ENCODE measurements at places on chromosomes 3 and 15.

DNA sequence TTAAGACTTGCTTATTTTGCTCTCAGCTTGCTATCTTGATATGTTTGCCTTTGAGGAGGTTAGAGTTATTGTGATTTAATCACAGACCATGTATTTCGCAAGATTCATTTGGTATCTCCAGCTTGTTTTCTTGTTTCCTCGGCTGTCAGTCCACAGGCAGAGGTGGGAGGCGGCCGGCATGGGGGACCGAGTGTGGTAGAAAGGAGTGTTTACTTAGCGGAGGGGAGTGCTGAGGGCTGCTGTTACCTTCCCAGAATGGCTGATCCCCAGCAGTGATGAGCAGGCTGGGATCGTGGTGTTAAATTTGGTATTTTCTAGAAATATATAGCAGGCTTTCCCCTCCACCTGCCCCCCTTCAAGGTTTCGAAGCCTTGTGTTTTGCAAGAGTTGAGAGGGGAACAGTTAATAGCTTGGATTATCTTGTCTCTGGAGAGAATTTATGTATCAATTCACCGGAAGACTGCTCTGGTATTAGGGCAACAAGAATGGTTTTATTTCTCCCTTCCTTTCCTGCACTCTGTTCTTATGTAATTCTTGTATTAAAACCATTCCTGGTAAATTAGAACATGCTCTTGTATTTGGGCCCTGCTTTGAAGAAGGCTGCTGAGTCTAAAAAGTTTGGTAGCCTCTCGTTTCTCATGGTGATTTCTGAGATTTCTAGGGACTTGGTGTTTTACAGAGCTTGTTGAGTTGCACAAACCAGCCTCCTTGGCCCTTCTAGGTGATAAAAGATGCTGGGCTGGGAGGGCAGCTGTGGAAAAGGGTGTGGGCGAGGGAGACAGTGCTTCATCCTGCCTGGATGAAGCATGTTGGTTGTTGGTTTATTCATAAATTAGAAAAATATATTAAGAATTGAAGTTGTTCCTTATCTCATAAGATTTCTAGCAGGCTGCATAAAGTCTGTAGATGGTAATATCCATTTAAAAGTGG, 151.4 kb downstream of the IGF1R start:
- DNase-seq, result peak; percentile 15

GRCh38 chr15:39784638-39785037, 2.0 kb upstream of the FSIP1 start:
- no peak for DNase-seq

GRCh38 chr15:85539491-85539890, 159.1 kb downstream of the AKAP13 start:
- DNase-seq, result no peak

DNA sequence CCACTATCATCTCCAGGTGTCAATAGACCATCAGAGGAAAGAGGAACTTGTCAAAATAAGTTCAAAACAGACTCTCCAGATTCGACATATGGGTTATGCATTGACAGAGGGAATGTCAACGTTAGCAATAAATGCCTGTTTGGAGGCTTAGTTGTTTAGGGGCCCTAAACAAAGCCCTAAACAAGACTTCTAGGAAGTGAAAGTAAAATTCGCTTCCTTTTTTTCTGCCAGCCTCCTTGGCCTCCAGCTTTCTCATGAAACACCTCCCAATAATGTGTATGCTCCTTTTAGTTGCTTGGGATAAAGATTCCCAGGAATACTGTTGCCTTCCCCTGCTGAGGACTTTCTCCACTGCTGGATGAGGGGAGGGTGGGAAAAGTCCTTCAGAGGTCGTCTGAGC, 70.9 kb upstream of the ARNT2 start:
- peak; percentile 47 for DNase-seq

- DNase-seq, result no peak
Observed at GRCh38 chr3:67564008-67564407, 90.4 kb downstream of the SUCLG2 start.

DNA sequence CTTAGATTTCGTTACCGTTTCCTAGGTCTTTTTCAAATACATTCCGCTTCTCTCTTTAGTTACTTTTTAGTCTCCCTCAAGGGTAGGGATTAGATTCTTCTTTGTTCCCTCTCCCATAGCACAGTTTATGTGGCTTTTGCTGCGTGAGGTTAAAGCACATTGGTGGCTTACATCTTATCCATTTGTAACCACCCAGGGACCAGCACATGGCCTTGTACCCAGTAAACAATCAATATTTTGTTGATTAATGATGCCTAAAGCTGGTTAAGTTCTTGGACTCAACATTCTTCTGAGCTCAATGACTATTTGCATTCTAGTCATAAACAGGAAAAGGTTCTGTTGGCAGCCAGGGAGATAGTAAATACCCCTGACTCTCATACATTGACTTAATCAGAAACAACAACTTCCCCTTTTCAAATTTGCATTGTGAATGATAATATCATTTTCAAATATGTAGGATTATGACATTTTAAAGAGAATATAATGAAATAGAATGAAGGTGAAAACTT, 60.2 kb downstream of the CACNA1D start:
- no peak for DNase-seq

GRCh38 chr3:151787626-151788025, 26.3 kb upstream of the AADAC start:
- DNase-seq, result no peak

GRCh38 chr15:76903251-76903681, 1.9 kb downstream of the SCAPER start:
- DNase-seq, result peak; percentile 31

DNA sequence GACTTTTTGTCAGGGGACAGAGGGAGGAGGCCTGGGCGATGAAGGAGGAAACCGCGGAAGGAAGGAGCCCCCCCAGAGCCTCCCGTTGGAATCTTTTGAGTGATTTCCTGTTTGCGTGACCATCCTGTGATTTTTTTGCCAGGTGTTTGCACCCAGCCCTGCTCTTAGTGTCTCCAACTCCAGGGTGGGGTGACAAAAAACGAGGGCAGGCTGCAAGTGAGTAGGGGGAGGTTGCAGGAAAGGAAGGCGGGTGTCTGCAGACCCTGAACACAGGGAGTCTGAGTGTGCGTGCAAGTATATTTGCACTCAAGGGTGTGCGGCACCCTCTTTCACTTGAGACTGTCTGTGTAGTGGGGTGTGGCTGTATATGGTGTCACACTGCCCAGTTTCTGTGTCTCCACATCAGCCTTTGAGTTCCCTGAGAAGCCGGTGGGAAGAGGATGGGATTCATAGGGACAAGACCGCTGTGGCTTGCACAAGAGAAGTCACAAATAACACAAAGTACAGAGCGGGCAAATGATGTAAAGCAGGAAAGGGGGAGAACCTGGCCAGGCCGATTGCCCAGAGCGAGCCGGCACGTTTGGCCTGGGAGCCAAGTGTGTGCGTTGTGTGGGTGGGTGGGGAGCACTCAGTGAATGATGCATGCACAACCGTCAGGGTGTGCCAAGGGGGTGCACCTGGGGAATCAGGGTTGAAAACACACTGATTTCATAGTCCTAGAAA, 6.6 kb downstream of the ISLR2 start:
- no peak for DNase-seq

DNA sequence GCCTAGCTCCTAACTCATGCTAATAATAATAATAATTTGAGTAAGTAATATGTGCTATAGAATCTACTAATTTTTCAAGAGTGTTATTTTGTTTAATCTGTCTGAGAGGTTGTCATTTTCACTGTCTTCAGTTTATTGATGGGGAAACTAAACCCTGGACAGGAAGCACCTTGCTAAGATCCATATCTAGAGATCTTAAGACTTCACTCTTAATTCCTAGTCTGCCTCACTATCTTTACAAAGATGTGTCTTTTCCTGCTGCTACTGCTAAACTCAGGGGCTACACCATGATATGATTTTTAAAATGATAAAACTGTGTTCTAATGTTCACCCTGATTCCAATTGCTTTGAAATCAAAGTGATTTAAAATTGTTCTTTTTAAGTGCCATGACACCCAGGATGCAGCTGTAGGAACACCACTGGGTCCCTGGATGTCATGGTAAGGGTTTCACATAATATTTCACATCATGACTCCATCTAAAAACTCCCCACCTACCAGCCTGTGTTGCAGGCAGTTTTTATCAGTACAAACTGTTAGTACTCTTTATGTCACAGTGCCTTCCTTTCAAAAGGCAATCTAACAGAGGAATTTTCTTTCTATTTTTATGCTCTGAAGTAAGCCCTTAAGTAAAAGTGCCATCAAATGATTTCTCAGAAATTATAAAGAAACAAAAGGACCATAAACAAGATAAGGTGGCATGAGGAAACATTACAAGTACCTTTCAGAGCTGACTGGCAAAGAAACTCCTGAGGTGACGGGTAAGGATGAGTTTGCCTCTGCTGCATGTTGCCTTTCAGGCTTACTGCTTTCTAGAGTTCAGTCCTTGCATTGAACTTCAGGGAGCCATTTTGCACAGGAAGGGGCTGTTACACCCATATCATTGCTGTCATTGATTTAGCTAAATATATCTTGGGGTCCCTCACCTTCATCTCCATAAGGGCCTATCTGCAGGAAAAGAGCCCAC, 160.1 kb upstream of the SATB1 start:
- no peak for DNase-seq

DNA sequence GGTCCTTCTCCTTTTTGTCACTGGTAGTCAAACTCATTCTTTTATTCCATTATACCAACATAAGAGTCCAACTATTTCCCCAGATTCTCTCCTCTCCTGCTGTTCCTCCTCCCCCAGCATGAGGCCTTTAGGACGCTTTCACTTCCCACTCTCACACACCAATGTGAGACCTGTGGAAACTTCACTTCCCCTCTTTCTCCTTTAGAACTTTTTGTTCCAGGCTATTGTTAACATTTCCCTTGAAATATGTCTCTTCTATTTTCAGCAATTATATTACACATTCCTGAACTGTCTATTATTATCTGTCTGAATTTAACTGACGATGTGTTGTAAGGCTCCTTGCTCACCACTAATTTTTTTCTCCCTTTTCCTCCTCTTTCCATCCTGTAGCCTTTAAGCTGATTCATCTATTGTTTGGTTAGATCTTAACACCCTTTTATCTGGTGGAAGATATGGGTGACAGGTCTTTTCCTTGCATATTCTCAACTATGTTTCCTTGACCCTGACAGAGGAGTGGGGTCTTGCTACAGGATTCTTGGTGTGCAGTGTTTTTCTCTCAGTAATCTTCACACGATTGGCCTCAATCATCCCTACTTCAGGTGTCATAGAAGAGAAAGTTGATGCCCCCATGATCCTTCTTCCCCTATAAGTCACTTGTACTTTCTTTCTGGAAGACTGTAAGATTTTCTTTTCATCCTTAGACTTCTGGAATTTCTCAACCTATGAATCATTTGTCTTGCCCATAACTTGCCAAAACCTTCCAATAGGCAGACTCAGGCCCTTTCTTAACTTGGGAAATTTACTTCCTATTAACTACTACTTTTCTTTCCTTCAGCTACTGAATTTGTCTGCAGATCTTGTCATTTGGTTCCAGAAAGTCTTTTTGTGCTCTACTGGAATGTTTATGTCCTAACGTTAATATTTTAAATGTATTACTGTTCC, 5.9 kb downstream of the CYP19A1 start:
- peak; percentile 84 for DNase-seq

Data from suppressor macrophage (primary cell).